Activated CD4-positive, alpha-beta T cell treated with anti-CD3 and anti-CD28 coated beads, Interleukin-2, amount 50 U/mL, for 16 hours (primary cell): ENCODE measurements at places on chromosomes 2 and 18.

DNA sequence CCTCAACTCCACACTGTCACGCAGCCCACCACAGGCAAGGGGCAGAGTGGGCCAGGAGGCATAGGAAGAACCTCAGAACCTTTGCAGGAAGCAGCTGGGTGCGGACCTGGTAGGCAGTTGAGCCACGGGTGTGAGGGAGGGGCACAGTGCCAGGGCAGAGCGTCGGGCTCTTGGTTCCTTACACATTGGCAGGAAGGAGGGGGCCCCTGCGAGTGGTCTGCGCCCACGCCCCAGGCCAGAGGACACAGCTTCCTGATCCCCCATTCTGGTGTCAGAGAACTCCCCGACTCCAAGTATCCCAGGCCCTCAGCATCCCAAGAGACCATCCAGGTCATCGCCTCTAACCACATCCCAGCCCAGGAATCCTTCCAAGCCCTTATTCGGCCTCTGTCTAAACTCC is 61.5 kb downstream of the TNS1 start:
- no peak for DNase-seq

DNA sequence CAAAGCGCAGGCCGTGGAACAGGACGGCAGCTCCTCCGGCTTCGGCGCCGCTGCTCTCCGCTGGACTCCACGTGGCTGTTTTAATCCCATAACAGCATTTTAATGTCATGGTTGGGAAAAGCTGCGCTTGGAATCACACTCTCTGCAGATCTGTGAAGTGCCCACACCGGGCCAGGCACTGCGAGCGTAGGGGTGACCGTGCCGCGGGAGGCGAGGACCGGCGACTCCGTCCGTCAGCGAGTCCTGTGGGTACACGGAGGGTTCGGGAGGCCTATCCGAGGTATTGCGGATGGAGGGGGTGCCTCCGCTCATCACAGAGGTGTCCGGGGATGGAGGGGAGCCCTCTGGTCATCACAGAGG is 198.0 kb upstream of the SALL3 start:
- no peak for DNase-seq

DNA sequence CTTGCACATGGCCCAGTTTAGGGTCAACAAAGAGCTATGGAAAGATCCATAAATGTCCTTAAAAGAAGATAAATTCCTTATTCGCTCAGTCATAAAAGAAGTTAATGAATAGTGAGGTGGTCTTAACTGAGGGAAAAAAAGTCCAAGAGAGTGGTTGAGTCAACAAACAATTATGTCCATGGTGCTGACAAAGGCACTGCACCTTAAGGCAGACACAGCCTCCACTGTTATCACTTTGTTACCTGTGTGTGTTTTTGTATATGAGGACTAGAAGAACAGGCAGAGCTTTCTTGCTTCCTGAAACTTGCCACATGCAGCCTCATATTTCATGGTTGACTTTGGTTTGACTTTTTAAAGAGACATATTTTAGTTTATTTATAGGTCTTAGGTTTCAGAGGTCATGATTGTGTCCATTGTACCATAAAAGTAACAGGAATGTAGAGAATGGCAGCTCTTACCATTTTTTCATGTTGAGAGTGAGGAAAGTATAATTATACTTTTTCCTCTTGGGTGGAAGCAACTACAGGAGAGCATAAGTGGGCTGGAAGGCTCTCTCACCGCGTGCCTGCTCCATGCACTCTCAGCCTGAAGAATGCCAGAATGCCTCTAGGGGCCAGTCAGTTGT is 93.6 kb downstream of the XRCC5 start:
- DNase-seq, result no peak

- no peak for DNase-seq
Measured at GRCh38 chr2:65035351-65035943, 20.8 kb upstream of the CEP68 start.

DNA sequence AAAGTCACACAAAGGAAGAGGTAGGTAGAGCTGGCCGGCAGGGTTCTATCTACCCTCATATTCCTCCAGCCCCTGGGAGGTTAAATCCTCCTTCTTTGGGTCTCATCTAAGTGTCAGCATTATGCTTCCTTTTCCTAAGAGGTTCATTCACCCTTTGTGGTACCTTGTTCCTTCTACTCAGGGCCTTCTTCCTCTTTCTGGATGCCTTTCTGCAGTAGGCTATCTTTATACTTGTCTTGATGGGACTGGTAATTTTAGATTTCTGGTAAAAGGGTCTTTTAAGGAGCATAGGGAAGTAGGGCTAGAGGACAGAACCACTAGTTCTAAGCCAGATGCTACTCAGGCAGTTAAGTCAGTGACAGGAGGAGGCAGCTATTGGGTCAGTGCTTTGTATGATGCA is 13.7 kb upstream of the TNP1 start:
- no peak for DNase-seq

DNA sequence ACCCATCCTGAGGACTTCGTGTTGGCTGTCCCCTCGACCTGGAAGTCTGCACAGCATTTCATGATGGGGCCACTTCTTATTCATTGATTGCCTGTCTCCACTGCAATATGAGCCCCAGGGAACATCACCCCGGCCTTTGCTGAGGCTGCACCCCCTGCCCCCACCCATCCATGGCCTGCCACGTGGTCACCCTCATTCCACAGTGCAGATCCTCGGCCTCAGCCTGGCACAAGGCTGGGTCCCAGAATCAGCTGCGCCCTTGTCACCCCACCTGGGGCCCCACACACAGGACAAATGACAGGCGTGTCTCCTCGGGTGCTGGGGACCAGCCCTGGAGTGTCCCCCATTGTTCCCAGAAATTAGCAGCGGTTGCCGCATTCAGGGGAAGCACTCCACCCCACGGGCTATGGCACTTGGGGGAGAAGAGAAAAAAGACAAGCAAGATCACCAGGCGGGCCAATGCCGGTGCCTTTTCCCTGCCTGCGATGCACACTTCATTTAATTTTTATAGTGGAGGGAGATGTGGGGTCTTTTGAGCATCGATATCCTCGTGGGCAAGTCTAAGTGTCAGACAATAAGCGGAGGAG is 157.4 kb downstream of the INHBB start:
- DNase-seq, result no peak

GRCh38 chr2:138997856-138998517 is 217.8 kb upstream of the NXPH2 start:
- DNase-seq, result peak; percentile 9

DNA sequence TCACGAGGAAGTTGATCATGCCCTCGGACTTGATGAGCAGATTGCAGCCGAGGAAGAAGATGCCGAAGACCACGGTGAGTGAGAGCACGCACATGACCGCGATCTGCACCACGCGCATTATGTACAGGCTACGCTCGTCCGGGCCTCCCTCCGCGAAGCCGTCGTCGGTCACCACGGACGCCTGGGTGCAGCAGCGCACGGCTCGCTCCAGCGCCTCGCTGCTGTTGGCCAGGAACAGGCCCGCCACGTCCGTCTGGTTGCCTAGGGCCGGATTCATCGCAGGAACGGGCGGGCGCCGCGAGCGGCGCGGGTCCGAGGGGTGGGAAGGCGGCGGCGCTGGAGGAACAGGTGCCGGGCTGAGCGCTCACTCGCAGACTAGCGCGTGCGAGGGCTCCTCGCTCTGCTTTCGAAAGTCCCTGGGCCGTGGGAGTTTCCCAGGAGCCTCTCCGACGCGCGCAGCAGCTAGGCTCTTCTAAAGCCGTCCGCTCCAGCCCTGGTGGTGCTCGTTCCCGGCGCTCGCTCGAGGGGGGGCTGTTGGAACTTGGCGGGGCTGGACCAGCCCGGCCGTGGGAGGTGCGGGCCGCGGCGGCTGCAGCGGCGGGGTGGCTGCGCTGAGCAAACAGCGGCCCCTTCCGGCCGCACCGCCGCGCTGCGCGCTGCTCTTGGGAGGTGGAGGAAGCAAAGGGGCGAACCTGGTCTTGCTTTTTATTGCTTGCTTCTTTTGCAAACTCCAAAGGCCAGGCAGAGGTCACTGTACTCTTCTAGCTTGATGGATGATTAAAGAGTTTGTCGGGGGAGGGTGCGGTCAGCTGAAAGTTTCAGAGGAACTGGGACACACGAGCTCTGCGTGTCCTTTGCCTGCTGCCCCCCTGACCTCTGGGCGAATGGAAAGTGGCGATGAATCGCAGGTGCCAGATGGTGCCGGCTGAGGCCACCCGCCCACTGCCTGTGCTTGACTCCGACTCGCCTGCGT is at the start of gene RPRM:
Gene RPRM, minus strand, starts transcription at position 474 of the 973 bp plus-strand sequence. Its CDS starts 197 bp downstream, at position 277.
- peak; percentile 55 for DNase-seq

GRCh38 chr18:12886498-12887126 is 2.6 kb upstream of the PTPN2 start:
- no peak for DNase-seq

DNA sequence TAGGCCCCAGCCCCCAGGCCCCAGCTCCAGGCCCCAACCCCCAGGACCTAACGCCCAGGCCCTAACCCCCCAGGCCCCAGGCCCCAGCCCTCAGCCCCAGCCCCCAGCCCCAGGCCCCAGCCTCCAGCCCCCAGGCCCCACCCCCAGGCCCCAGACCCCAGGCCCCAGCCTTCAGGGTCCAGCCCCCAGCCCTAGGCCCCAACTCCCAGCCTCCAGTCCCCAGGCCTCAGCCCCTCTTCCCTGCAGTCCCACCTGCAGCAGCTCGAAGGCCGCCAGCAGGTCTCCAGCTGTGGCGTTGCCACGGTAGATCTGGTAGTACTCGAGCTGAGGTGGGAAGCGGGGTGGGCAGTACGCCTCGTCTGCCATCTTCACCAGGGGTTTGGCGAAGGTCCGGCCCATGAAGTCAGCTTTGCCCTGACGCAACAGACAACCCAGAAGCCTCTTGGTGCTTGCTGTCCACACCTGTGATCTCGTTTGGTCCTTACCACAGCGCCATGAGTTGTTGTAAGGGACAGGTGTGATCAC is 3.6 kb downstream of the OTOF start:
- no peak for DNase-seq

- DNase-seq, result no peak
Measured at GRCh38 chr18:6941996-6942395, 175.6 kb downstream of the LAMA1 start.

DNA sequence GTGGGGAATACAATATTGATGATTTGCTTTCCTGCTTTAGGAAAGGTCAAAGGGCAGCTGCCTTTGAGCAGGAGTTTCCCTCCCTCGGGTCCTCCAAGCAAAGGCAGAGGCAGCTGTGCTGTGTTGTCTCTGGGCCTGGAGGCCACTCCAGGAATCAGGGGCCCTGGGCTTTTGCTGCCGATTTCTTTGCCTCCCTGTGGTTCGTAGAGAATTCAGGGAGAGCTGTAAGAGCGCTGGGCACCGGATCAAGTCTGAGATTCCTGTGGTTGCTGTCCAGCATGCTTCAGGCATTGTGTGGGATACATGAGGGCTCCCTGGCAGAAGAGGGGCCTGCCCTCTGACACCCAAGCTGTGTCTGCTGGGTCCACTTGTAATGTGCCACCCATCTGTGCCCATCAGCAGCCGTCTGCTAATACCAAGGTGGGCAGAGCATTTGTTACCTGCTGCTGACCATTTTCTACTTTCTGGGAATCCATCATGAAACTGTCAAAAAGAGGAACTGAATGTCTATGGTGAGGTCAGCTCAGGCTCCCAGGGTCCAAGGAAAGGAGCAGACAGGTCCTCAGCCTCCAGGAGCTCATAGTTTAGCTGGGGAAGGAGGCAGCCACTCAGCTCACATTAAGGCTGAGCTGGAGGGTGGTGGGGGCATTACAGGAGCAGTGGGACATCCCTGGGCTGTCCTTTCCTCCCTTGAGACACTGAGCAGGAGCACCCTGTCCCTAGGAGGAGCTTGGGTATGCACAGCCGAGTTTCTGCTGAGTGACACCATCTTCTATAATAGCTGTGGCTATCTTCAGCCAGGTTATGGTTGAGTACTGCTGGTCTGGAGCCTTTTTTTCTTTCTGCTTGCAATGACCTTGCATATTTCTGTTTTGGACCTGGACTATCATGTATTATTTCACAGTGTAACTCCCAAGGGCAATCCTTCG is 68.5 kb downstream of the CTIF start:
- no peak for DNase-seq

DNA sequence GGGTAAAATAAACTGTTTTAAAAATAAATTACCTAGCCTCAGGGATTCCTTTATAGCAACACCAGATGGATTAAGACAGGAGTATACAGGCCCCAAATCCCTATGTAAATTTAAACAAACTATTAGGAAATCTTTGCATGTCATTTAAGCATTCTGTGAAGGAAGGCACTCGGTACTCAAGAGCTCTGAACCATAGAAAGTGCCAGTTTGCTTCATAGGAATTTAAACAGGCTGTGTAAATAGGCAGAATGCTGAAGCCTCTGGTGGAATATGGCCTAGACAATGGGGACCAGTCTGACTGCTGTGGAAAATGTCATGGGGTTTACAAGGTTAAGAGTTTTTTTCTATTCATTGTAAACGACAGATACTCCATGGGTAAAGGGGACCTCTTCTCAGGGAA is 377.4 kb downstream of the DLGAP1 start:
- DNase-seq, result no peak

DNA sequence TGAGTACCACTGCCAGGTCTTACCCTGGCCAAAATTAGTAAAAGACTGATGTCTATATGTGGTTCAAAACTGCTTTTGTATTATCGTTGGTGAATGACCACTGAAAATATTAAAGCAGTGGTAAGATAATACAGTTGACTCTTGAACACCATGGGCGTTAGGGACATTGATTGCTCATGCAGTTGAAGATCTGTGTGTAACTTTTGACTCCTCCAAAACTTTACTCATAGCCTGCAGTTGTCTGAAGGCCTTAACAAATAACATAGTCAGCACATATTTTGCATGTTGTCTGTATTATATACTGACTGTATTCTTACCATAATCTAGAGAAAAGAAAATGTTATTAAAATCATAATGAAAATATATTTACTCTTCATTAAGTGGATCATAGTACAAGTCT is 5.8 kb upstream of the ANKRD12 start:
- DNase-seq, result no peak

- peak; percentile 44 for DNase-seq
Measured at GRCh38 chr2:233976690-233977294, 59.6 kb downstream of the TRPM8 start.

- no peak for DNase-seq
Measured at GRCh38 chr2:43238813-43239212, 12.4 kb upstream of the ZFP36L2 start.

DNA sequence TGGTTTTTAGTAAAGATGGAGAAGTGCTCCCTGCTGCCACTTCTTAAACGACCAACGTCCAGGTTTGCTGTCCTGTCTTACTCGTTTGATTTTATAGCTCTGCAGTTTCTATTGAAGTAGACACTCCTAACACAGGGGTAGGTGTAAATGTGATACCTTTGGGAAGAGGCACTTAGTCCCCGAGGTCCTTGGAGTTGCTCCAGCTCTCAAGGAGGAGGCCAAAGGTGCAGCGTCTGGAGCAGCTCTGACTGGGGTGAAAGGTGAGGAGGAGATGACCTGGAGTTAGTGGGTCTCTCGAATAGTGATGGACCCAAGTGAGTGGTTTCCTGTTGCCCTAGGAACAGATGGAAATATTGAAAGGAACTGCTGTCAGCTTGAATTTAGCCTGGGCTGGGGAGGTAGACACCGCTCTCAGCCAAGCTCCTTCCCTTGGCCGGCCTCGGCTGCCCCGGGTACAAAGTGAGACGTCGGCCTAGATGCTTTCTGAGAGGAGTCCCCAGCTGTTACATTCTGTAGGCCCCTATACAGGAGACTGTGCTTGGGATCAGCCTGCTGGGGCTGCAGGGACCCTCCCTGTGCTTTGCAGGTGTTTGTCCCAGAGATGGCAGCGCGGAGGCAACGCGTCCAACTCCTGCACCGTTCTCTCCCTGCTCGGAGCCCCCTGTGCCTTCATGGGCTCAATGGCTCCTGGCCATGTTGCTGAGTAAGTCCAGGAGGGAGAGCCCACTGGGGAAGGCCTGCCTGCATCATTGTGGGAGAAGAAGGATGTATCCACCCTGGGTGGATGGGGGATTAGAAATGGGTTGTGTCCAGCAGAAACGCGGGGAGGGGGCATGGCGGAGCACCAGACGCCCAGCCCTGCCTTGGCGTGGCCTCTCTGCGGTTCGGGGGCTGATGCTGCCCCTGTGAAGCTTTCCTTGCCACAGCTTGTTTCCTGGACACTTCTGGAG is 5.4 kb downstream of the KHK start:
- no peak for DNase-seq
